ENCODE measurements at places on chromosomes 12 and 14.

- DNase-seq = peak; percentile 69
Observed at GRCh38 chr12:69978020-69978419, 153.0 kb downstream of the MYRFL start.

DNA sequence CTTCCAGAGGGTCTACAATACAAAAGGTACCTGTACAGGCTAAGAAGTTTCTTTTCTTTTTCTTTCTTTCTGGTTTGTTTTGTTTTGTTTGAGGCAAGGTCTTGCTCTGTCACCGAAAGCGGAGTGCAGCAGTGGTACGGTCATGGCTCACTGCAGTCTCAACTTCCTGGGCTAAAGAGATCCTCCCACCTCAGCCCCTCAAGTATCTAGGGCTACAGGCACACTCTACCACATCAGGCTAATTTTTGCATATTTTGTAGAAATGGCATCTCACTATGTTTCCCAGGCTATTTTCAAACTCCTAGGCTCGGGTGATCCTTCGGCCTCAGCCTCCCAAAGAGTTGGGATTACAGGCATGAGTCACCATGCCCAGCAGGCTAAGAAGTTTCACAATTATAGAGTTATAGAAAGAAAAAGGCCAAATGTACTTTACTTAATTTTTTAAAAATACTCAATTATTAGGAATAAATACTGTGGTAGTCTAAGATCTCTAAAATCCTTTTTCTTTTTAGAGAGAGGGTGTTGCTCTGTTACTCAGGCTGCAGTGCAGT is 3.0 kb upstream of the PIGH start:
- no peak for DNase-seq

GRCh38 chr12:69575346-69575745 is 9.9 kb upstream of the CCT2 start:
- DNase-seq = no peak

DNA sequence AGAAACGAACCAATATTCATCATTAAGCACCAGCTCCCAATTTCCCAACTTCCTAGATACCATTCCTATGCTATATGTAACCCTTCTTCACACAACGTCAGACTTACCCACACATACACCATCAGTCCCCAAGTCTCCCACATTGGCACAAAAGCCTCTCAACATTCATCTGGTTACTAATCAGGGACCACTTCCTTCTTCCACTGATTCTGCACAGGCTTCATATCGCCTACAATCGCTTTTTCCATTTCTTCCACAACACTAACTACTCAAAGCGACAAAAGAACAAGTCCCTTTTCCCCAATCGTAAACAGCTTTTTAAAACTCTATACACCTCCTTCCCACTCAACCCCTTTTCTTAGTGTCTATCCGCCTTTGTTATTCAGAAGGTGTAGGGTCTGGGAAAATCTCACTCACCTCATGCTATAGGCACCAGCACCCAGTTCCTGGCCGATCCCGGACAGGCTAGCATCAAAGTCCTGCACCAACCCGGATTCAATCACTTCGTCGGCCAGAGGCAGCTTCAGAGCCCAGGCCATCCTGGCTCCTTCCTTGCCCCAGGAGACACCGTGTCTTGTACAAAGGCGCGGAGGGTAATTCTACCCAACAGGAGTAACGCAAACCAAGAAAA is 936 bp downstream of the TFCP2 start:
- peak; percentile 20 for DNase-seq

DNA sequence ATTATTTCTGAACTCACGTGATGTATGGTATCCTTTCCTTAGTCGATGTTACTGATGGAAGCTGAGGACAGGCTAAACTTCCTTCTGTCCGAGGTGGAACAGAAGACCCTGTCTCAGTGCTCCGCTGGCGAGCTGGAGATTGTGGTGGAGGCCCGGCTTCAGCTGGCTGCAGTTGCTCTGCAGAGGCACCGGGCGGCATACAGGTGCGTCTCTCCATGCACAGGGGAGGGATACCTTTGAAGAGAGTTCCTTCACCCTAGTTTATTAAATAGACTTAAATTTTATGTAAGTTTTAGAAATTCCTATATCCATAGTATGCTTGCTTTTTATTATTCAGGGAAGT is 186.7 kb upstream of the NEDD1 start:
- no peak for DNase-seq

DNA sequence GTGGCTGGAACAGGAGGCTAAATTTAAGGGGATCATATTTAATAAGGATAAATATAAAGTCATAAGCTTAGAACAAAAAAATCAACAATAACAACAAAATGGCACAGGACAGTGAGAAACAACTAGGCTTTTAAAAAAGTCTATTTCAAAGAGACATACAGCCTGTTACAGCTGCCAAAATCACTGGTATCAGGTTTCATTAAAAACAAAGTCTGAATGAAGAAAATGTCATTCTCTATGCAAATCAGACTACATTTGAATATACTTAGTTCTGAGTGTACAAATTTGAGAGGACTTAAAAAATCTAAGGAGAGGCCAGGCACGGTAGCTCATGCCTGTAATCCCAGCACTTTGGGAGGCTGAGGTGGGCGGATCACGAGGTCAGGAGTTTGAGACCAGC is 44.0 kb downstream of the TFCP2 start:
- DNase-seq = no peak

DNA sequence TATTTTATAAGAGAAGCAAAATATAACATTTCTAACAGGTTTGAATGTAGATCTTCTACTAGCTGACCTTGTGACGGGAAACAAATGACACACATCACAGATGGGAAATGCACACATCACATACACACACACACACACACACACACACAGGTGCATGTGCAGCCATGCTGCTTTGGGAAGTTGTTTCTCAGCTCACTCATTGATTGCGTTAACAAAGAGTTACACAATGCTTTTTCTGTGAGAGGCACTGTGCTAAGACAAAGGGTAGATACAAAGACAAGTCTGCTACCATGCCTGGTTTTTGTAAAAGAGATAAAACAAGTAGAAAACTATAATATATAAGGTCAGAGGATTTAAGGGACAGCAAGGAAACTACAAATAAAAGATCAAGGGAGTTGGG is 1.3 kb upstream of the NR1H4 start:
- DNase-seq = no peak

- no peak for DNase-seq
Observed at GRCh38 chr14:58547649-58548048, 90.1 kb upstream of the DACT1 start.

DNA sequence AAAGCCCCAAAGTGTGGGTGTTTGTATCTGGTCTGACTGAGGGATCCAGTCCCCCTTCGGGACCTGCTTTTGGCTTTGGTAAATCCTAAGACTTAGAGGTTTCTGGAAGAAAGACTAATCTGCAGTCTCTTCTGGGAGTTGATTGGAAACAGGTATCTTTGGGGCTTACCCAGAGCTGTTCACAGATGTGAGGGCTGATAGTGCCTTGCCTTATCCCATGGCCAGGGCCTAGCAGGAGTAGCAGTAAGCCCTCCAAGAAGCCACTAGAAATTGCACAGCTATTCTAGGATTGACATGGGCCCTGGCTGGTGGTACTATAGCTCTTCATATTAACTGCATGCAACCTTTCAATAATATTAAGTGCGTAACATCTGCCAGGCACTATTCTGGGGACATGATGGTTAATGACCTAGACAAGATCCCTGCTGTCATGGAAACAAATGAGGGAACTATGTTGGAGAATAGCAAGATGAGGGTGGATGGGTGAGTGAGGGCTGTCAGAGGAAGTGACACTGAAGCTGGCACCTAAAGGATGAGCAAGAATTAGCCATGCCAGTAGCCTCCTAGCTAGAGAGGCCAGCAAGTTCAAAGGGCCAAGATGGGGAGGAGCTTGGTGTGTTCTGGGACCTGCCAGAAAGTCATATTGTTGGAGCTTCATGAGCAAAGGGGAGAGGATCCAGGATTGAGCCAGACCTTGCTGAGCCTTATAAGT is 71.7 kb downstream of the CRADD start:
- no peak for DNase-seq

DNA sequence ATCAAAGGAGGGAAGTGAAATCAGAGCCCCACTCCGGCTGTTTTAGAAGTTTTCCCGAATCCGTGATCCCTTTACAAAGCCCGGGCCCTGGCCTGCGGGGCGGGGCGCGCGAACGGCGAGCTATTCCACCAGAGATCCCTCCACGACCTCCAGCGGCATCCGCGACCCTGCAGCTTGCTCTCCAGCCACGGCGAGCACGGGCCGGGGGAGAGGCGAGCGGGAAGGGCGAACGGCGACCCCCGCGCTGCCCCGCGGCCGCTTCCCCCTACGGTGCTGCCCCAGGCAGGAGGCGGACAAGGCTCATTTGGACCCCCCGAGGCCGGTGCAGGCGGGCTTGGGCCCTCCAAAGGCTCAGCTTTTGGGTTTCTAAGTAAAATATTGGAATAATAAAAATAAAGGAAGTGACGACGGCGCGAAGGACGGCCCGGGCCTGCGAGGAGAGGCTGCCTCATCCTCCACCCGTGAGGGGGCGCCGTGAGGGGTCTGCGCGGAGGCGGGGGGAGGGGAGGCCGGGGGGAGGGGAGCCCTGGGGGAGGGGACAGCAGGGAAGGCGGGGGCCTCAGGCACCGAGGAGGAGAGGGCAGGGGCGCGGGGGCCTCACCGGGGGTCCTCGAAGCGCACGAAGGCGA is 613 bp downstream of the SRSF9 start:
- no peak for DNase-seq

GRCh38 chr12:118908811-118909210 is 72.5 kb upstream of the SRRM4 start:
- DNase-seq = no peak

DNA sequence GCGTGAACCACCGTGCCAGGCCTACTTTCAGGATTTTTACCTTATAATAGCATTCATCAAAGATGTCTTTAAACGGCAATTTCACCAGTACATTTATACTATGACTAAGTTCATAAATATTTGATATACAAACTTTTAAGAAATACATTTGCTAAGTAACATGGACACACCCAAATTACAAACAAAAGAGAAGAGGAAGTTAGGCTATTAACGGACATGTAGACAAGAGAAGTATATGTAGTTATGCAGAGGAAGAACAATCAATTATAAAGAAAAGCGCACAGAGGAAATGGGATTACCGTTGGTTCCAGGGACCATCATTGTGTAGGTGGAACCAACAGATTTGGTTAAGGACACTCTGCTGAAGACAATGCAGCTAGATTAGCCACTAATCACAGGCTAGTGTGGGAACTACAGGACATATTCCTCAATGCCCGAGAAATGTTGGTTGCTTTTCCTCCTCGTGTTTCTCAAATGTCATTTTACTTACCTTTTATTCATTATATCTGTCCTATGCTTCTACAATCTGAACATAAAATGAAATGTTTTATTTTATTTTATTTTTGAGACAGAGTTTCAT is 24.0 kb upstream of the PKP2 start:
- DNase-seq = no peak

DNA sequence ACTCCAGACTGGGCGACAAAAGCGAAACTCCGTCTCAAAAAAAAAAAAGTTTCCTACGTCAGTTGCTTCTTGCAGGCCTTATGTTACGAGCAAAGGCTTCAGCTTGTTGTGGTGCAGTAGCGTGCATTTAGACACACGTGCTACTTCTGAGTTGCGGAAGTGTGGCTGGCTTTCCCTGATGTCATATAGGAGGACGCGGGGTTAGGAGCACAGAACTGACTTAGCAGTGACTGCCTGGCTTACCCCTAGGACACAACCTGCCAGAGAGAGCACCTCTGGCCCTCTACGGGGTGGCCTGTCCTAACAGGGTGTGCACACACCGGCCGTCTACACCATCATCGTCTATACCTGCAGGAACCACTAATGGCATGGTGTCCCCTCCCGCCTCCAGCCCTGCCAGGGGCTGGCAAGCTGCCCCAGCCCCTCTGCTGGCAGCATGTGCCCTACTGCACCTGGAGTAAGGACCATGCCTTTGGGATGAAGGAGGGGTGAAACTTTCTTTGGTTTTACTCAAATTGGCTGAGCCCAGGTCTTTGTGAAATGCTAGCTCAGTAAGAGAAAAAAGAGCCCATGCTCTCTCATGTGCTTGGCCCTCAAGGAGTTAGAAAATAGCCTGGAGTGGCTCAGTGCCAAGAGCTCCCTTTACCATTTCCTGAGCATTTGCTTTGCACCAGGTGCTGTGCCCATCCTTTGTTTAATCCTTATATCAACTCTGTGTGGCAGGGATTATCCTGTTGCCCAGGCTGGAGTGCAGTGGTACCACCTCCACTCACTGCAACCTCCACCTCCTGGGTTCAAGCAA is 1.7 kb upstream of the GPR68 start:
- no peak for DNase-seq

GRCh38 chr12:129304529-129304928 is 451.3 kb downstream of the GLT1D1 start:
- DNase-seq = no peak

- DNase-seq = no peak
Observed at GRCh38 chr12:115482943-115483342, 794.5 kb downstream of the MED13L start.

DNA sequence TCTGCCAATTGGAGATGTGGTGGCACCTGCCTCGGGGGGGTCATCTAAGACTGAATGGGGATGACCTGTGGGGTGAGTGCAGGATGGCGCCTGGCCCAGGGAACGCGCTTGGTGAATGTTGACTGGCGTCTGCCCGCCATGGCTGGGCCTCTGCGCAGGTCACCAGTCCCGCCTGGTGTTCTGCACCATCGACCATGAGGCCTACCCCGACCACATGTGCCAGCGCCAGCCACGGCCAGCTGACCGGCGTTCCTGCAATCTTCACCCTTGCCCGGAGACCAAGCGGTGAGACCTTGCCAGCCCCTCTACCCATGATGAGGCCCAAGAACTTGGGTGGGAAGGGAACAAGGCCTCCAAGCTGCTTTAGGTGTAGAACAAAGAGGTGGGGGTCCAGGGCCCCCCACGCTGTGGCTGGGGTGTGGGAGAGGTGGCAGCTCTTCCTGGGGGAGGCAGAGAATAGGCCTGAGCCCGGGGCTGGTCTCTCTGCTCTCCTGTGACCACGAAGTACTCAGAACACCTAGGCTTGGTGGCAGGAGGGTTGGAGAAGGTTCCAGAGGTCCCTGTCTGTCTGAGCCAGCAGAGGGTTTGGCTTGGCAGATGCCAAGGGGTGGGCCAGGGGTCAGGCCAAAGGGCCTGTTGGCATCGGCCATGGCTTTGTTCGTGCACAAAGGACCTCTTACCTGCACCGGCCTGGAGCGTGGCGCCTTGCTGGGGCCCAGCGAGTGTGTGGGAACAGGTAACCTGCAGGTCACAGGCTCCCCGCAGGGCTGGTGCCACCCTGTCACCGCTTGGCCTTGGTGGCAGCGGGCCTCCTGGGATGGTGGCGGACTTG is 15.4 kb downstream of the PAPLN start:
- no peak for DNase-seq

All from Kasumi-1 (cell line).